ENCODE measurements at places on chromosomes 2 and 18. TPM values are rescaled to one million over a fixed set of nuclear protein-coding genes. Genes with fewer than 3 reads are reported as not detected.

- H3K36me3 ChIP-seq = peaks cover 2% of the 10 kb centered on the region
- no peaks in the 10 kb centered on the region for H3K27me3 ChIP-seq
- H3K4me3 ChIP-seq = no peak overlapping the region
Observed at GRCh38 chr2:133092571-133092970, 422.6 kb upstream of the LYPD1 start.

DNA sequence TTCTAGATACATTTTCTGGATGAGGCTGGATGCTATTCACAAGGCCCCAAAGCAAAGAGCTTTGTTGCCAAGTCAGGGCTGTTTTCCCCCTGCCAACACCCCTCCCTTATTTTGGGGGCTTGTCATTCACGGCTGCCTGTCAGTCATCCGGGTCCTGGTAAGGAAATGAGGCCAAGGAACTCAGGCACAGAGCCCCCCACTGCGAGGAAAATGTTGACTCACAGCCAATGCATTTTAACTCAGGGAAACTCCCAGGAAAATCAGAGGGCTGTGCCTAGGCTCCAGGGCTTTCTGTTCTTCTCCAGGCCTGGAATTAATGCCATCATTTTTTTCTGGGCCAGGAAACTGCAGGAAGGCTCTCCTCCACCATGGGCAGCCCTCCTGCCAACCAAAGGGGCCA, 241.1 kb downstream of the SMAD2 start:
- H3K27ac ChIP-seq = no peak overlapping the region
- H3K4me1 ChIP-seq = no peaks in the 10 kb centered on the region
- H3K4me3 ChIP-seq = no peak overlapping the region

GRCh38 chr18:36365836-36366775, 68.6 kb downstream of the FHOD3 start:
- no peaks in the 10 kb centered on the region for H3K4me1 ChIP-seq
- H3K27me3 ChIP-seq = peaks cover 32% of the 10 kb centered on the region
- no peak overlapping the region for H3K27ac ChIP-seq
- DNase-seq = no peak

- peak overlapping the region; percentile 94 for H3K4me3 ChIP-seq
- H3K27me3 ChIP-seq = no peaks in the 10 kb centered on the region
- no peaks in the 10 kb centered on the region for H3K36me3 ChIP-seq
Observed at GRCh38 chr2:32626639-32627221, 1.1 kb upstream of the TTC27 start.

GRCh38 chr18:30358555-30358954, 684.0 kb downstream of the DSC3 start:
- DNase-seq = no peak
- H3K4me3 ChIP-seq = no peak overlapping the region
- H3K4me1 ChIP-seq = no peaks in the 10 kb centered on the region
- H3K36me3 ChIP-seq = no peaks in the 10 kb centered on the region

The MC2R gene
- not detected for total RNA-seq

GRCh38 chr2:148742373-148742772, 97.8 kb downstream of the EPC2 start:
- no peak overlapping the region for H3K27ac ChIP-seq
- H3K4me1 ChIP-seq = peaks cover 40% of the 10 kb centered on the region
- H3K27me3 ChIP-seq = no peaks in the 10 kb centered on the region
- H3K4me3 ChIP-seq = no peak overlapping the region
- peaks cover 5% of the 10 kb centered on the region for H3K36me3 ChIP-seq

DNA sequence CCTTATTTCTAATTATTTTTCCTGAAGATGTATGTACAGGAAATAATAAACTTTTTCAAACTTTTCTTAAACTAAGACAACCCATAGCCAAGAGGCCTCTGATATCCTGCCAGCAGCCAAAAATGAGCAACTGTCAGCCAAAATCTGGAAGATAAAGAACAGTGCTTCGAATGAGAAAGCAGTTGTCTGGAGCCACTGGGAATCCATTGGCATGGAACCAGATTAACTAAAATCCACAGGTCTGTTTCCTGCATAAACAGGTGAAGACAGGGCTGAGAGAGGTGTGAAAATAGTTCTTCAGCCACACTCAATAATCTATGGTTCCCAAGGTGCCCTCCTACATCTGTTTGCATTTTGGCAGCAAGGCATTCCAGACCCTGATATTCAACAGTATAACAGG, 1076.7 kb upstream of the PIK3C3 start:
- H3K27me3 ChIP-seq = no peaks in the 10 kb centered on the region
- H3K4me3 ChIP-seq = no peak overlapping the region
- no peaks in the 10 kb centered on the region for H3K36me3 ChIP-seq
- no peaks in the 10 kb centered on the region for H3K4me1 ChIP-seq
- no peak for DNase-seq
